ENCODE measurements at places on chromosomes 6 and 20.

- no peak for DNase-seq
Observed at GRCh38 chr6:159728531-159728964, 1.2 kb downstream of the WTAP start.

DNA sequence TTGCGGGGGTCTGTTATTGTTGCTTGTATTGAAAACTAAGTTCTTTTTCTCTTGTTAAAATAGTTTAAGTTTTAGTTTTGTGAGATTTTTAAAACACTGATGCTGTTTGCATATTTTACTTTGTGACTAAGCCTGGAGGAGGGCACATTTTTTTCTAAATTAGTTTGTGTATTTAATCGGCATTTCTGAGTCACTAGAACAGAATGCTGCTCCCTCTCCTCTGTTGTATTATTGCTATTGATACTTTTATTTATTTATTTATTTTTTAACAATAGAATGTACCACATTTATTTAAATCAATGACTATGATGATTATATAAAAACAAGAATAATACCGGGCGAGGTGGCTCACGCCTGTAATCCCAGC is 5.1 kb upstream of the FAM50B start:
- no peak for DNase-seq

GRCh38 chr20:47380481-47380880 is 24.0 kb upstream of the ZMYND8 start:
- DNase-seq, result no peak

DNA sequence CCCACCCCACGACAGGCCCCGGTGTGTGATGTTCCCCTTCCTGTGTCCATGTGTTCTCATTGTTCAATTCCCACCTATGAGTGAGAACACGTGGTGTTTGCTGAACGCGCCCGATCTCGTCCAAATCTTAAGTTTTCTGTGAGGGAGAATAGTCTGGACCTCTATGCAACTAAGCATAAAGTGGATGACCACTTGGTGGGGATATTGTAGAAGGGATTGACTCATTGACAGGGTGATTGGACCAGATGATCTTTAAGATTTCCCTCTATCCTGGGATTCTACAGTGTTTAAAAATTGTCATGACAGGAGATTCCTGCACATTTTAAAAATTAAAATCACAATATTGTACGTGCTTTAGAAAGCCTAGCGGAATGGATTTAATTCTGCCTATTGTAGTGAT is 141.3 kb downstream of the TRMT11 start:
- no peak for DNase-seq

DNA sequence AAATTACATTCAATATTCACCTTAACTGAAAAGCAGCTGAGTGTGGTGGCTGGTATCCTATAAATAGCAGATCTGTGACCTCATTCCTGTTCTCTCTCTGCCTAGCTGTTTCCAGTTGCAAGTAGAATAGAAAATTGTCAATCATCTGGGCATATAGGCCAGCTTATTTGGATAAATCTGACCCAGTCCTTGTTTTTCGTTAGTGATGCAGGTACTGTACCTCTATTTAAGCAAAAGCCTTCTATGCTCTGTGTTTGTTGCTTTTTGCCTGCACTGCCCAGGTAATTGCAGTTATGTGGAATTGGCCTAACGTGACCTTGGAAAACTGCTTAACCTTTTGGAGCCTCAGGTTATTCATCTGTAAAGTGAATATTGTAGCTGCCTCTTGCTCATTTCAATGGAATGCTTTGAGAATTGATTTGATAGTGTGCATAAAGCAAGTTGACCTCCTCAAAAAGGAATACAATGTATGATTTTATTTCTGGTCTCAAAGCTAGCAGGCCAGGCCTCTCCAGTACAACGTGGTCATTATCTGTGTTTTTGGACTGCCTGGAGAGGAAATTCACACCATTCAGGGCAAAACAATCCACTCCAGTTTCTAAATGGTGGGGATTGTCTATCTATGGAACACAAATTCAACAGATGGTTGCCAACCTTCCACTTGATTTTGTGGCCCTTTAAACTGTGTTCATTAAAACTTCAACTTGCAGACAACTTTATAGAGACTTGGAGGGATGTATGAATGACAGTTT is 508.7 kb upstream of the CITED2 start:
- DNase-seq, result no peak

DNA sequence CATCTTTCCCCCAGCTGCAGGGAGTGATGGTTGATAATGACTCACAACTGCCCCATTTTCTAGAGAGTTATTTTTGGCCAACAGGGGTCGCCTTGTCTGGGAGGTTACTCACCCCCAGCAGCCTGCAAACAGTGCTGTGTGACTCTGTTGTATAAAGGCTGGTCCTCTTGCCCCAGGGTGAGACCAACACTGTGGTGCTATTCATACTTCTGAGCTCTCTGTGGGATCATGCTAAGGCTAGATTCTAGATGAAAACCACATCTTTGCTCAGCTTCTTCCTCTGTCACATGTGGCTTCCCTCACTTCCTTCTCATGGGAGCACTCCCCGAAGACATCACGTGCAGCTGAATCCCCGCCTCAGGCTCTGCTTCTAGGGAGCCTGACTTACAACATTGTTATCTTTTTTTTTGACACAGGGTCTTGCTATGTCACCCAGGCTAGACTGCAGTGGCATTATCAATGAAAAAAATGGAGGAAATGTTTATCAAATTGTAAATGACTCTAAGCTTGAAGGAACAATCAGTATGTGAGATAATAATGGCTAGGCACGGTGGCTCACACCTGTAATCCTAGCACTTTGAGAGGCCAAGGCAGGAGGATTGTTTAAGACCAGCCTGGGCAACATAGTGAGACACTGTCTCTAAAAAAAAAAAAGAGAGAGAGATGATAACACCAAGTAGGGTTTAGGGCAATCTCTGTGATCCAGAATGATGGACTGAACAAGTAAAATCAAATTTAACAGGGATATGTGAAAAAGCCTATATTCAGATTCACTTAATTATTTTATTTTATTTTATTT is 55.7 kb upstream of the SLC23A2 start:
- DNase-seq, result peak; percentile 57

DNA sequence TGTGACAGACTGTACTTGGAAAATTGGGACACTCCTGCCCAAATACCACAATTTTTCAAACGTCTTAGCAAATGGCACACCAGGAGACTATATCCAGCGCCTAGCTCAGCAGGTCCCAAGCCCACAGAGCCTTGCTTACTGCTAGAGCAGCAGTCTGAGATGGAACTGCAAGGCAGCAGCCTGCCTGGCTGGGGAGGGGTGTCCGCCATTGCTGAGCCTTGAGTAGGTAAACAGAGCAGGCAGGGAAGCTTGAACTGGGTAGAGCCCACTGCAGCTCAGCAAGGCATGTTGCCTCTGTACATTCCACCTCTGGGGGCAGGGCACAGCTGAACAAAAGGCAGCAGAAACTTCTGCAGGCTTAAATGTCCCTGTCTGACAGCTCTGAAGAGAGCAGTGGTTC is 1003.3 kb upstream of the MAP3K7 start:
- DNase-seq, result no peak

GRCh38 chr6:14502551-14502950 is 385.0 kb downstream of the CD83 start:
- DNase-seq, result no peak

DNA sequence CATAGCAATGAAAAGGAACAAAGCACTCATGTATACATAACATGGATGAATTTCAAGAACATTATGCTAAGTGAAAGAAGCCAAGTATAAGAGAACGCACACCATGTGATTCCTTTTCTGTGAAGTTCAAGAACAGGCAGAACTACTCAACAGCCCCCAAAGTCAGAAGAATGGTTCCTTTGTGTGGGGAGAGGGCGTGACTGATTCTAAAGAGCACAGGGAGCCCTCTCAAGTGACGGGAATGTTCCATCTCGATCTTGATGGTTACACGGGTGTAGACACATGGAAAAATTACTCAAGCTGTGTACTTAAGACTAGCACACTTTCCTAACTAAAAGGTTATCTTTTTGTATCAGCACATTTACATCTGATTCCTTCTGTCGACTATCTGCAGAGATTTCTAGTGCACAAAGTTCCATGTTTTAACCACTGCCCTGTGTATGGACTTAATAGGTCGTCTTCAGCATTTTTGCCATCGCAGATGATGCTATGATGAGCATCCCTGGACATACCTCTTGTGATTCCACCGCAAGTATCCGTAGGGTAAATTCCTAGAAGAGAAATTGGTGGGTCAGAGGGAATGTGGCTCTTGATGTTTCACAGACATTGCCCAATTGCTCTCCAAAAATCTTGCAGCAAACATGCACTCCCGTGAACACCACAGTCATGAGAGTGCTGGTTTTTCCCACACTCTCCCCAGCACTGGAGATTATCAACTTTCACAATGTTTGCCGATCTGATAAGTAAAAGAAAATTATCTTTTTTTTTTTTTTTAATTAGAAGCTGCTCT is 279.3 kb downstream of the BMP7 start:
- no peak for DNase-seq

DNA sequence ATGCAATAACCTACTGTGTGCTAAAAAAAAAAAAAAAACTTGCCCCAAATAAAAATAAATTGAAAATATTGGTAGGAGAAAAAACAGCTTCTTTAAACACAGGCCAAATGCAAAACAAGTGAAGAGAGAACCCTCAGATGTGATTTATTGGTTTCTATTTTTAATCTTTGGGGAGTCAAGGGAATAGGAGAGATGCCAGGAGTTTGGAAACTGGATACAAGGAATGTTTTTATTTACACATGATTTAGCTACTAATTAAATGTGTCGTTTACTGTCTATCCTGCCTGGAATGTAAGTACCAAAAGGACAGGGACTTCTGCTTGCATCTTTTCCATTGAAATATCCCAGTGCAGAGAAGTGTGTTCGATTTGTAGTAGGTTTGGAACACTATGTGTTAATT is 810.7 kb downstream of the MAFB start:
- no peak for DNase-seq

- no peak for DNase-seq
Observed at GRCh38 chr20:50617022-50617421, 74.3 kb downstream of the RIPOR3 start.

DNA sequence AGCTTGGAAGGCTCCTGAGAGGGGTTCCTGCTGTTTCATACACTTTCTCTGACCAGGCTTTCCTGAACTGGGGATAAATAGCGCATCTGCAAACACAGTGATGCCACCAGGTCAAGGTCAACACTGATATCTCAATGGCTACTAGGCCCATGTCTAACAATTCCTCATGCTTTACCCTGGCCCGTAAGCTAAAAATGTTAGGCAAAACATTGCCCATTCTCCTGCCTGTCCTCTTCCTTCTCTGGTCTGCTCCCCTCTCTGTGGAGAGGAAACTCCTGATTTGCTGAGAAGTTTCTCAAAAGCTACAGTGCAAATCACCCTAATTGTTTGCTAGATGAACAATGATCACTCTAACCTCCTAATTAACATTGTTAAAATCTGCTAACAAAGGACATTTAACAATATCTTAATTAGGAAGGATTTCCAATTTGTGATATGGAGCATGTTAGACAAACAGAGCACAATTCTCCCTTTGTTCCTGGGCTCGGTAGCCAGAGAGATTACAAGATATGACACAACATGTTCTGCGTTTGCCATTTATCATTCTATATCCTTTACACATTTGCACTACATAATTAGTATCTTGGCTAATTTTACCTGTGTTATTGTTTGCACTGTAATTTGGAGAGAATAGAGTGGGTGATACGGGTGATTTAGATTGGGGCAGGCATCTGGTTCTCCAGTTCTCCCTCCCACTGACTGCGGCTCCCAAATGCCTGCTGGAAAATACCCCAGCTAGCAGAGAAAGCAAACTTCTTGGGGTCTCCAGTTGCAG is 266.8 kb downstream of the CD83 start:
- DNase-seq, result no peak

- no peak for DNase-seq
Observed at GRCh38 chr20:25484911-25485511, 77.5 kb downstream of the GINS1 start.

- DNase-seq, result no peak
Observed at GRCh38 chr6:69232496-69232895, 564.3 kb downstream of the LMBRD1 start.

GRCh38 chr20:568673-569415 is 25.3 kb upstream of the CSNK2A1 start:
- no peak for DNase-seq

DNA sequence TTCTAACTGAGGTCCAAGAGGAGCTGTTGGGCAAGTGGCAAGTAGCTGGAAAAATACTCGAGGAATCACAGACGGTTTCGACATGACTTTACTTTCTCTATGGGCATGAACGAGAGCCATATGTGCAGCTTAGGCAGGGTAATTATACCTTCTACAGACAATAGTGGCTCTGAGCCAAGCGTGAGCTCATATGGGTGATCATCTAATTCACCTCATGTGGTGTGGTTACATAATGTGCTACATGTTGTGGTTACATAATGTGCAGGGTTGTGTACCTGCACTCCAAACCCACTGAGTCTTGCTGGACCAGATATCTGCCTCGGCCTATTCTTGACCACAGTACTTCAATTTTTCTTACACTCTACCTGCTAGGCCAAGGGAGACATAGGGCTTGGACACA is 771.7 kb upstream of the EYS start:
- no peak for DNase-seq

DNA sequence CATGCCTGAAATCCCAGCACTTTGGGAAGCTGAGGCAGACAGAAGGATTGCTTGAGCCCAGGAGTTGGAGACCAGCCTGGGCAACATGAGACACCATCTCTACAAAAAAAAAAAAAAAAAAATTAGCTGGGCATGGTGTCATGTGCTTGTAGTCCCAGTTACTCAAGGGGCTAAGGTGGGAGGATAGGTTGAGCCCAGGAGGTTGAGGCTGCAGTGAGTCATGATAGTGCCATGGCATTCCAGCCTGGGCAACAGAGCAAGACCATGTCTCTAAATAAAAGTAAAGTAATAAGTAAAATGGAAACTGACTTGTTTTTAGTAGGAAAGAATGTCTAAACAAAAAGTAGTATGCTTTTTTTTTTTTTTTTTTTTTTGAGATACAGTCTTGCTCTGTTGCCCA is 240.7 kb downstream of the ARID1B start:
- DNase-seq, result no peak

DNA sequence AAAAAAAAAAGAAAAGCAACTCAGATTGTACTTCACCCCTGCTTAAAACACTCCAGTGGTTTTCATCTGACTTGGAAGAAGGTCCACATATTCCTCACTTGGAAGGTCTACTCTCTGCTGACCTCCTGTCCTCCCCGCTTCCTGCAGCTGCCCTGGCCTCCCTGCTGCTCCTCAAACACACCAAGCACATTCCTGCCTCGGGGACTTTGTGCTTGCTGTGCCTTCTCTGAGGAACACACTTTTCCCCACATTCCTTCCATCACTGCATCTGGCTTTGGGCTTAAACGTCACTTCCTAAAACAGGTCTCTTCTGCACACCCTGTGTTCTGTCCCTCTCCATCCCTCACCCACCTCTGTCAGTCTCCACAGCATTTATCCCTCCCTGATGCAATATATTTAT is 4.9 kb upstream of the PDYN start:
- no peak for DNase-seq

DNA sequence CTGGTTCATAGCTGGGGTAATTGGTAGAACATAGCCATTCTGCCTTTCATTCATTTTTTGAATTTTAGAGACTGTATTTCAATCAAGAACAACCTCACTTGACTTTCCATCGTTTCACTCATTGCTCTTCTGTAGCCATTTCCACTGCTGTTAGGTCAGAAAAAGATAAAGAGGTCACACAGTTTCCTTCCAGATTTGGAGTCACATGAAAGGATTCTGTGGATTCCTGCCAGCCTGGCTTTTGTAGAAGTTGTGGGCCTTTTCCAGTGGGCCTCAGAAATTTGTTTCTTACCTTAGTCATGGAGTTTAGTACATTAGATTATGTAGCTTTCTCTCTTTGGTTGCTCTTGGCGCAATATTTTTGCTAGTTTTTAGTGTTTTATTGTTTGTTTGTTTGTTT is 157.8 kb downstream of the SASH1 start:
- DNase-seq, result no peak

All from activated T-helper 9 cell treated with anti-CD3 and anti-CD28 coated beads, Interleukin-2, amount 50 U/mL, for 16 hours (primary cell).